Skeletal muscle cell (primary cell): ENCODE measurements at places on chromosomes 1 and 21.

- DNase-seq: no peak
Measured at GRCh38 chr1:234782105-234782751, 172.2 kb upstream of the IRF2BP2 start.

DNA sequence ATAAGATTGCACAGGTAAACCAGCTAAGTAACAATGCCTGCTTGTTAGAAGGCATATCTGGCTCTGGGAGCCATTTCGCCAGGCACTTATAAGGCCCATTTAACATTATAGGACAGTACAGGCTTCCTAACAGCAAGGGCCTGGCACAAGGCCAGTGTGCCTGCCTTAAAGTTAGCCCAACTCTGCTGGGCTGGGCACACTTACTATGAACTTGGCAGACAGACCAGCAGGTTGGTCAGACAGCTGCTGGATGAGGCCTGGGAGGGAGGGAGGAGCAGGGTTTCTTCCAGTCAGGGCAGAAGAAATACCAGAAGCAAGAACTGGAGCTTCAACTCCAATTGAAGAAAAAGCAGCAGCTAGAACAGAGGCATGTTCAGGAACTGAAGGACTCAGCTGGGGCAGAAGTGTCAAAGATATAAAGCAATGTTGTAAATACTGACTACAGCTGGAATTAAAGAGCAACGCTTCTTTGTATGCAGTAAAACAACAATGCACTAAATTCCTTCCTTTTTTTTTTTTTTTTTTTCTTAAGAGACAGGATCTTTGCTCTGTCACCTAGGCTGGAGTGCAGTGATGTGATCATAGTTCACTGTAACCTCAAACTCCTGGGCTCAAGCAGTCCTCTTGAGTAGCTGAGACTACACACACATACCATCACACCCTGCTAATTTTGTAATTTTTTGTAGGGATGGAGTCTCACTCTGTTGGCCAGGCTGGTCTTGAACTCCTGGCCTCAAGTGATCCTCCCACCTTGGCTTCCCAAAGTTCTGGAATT, 4.9 kb downstream of the CACHD1 start:
- DNase-seq: no peak

GRCh38 chr21:42764443-42764760, 111.0 kb downstream of the PDE9A start:
- DNase-seq: no peak

- DNase-seq: no peak
Measured at GRCh38 chr1:22887491-22887890, 85.2 kb downstream of the LACTBL1 start.

- DNase-seq: no peak
Measured at GRCh38 chr1:5730272-5731109, 261.7 kb downstream of the NPHP4 start.

- DNase-seq: no peak
Measured at GRCh38 chr21:14456911-14457310, 74.0 kb upstream of the HSPA13 start.

DNA sequence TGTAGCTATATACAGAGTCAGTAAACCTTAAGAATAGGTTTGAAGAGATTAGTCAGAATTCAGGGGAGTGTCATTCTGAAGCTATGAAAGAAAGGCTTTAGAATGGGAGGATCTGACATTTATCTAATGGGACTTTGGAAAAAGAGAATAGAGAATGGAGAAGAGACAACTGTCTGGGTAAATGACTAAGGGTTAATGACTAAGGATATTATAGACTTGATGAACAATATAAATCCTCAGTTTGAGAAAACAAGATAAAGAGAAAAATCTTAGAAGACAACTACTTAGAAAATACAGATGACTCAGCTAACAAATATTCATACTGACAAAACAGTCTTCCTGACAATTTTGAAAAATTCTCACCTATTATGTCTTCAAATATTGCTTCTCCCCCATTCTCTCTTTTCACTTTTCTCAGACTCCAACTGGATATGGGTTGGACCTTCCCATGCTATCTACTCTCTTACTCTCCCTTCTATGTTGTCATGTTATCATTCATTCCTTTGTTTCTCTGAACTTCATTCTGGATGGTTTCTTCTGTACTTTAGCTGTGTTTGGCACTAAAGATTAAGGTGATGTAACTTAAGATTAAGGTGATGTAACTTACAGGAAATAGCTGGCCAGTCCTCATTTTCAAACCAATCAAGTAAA, 20.4 kb downstream of the SLC16A1 start:
- no peak for DNase-seq

- no peak for DNase-seq
Measured at GRCh38 chr1:39117899-39118450, 86.5 kb upstream of the MACF1 start.

GRCh38 chr1:47688461-47689296, 250.8 kb downstream of the FOXD2 start:
- DNase-seq: no peak

GRCh38 chr1:13707164-13707563, 7.2 kb downstream of the PRDM2 start:
- no peak for DNase-seq

DNA sequence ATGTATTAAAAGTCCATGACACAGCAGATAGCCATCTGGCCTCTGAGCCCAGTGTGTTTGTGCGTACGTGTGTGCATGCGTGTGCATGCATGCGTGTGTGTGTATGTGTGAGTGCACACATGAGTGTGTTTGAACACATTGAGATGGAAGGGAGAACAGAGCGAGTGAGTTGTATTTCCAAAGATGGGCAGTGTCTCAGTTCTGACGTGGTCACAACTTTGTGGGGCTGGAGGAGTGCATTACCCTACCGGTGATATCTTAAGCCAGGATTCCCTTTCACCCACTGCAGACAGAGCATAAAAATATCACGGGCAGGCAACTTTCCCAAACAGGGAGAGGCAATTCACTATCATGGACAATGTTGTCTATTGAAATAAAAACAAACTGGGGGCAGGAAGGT, 27.8 kb downstream of the IRF2BP2 start:
- DNase-seq: no peak

GRCh38 chr1:29963946-29964345, 727.6 kb downstream of the PTPRU start:
- DNase-seq: no peak

- peak; percentile 18 for DNase-seq
Measured at GRCh38 chr1:113073479-113073950, 517 bp downstream of the LRIG2 start.

- DNase-seq: peak; percentile 93
Measured at GRCh38 chr1:59367301-59368007, 70.6 kb downstream of the FGGY start.

- no peak for DNase-seq
Measured at GRCh38 chr1:155286544-155286943, 9.3 kb downstream of the HCN3 start.

DNA sequence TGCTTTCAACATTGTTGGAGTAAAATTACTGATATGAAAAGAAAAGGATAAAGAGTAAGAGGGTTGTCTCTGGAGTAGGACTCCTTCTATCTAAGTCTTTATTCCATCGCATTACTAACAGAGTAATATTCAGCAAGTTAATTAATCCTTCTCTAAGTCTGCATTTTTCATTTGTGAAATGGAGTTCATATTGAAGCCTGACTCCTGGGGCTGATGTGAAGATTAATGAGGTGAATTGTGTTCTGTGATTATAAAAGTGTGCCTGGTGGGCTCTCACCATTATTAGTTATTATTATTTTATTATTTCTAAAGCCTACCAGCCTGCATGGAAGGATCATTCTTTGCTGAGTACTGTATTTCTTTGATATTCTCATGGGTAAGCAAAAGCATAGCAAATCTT, 1096.7 kb downstream of the KCNT2 start:
- no peak for DNase-seq

DNA sequence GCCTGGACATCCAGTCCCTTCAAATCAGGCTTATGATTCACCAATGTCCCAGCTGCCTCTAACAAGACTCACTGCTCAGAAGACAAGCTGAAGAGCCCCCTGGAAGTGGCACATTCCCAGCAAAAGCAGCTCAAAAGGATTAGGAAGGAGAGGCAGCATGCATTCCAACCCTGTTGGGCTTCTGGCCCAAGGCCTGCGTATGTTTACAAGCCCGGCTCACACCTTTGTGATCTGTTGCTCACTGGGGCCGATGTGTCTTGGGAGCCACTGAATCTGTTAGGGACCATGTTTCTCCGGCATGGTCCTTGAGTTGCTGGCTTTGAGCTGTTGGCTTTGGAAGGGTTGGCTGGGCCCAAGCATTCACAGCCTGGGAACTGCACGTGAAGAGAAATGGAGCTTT, 81.2 kb upstream of the C1orf174 start:
- DNase-seq: no peak

- peak; percentile 47 for DNase-seq
Measured at GRCh38 chr1:82227306-82228095, 426.8 kb downstream of the ADGRL2 start.

DNA sequence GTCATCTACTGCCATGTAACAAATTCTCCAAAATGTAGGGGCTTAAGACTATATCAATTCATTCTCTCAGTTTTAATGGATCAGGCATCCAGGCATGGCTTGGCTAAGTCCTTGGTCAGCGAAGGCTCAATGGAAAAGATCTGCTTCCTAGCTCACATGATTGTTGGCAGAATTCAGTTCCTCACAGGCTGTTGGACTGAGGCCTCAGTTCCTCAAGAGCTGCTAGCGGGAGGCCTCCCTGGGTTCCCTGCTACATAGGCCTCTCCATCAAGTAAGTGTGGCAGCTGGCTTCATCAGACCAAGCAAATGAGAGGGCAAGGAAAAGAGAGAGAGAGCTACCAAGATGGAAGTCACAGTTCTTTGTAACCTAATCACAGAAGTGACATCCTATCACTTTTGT, 19.6 kb upstream of the EYA3 start:
- no peak for DNase-seq

GRCh38 chr1:158534496-158534895, 19.7 kb downstream of the OR6Y1 start:
- no peak for DNase-seq

DNA sequence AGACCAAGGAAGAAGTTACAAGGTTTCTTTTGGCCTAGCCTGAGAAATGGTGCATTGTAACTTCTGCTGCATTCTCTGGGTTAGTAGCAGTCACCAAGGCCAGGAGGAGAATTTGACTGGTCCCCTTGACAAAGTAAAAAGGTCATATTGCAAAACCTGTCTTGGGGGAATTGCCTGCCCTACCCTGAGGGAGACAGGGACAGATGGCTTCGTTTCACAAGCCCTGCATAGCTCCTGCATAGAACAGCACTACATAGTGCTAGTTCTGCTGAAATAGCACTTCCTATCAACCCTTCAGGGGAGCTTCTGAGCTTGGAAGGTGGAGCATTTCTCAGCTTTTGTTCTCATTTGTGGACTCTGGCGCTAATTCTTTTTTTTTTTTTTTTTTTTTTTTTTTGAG, 20.4 kb upstream of the AK2 start:
- DNase-seq: no peak

DNA sequence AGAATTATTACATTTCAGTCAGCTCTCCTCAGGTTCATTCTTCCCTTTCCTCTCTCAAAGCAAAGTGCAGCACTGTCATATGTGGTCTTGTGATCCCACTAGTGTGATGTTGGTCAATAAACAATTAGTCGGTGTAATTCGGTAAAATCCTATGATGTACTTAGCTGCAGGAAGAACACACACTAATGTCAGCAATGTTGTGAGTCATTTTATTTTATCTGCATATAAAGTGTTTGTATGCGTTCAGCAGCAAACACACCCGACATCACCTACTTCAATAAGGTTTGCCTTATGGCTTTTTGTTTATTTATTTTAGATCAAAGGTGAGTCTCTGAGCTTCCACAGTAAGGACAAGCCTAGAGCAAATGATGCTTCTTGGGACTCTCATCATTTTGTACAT, 47.8 kb downstream of the PTPN14 start:
- DNase-seq: no peak

- DNase-seq: no peak
Measured at GRCh38 chr1:9510130-9510529, 29.1 kb upstream of the SLC25A33 start.

GRCh38 chr1:245915841-245916240, 591.2 kb downstream of the SMYD3 start:
- no peak for DNase-seq

DNA sequence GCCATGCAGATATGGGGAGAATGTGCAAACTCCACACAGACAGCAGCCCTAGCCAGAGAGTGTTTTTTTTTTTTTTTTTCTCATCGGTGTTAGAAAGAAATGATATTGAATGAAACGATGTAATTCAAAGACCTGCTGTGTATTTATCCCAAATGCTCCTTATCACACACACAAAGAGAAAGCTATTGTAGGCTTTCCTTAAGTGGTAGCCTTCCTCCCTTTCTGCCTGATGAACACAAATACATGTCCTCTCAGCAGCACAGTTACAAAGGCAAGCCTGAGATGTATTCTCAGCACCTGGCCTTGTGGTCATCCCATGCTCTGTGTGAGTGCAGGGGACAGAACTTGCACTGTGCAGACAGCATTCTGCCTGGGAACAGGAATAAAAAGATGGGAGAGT, 93.8 kb downstream of the PLPPR5 start:
- no peak for DNase-seq

DNA sequence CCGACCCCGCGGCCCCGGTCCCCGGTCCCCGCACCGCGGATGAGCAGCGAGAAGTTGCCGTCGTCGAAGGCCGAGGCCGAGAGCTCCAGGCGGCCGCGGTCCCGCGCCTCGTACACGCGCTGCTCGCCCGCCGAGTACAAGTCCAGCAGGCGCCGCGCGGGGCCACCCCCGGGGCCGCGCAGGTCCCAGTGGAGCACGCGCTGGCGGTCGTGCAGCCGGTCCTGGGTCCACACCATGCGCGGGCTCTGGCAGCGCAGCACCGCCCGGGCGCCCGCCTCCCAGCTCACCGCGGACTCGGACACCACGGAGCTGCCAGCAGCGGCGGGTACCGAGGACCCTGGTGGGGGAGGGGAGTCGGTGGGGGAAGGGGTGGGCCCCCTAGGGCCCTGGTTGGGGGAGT, 2.9 kb downstream of the MXRA8 start:
- no peak for DNase-seq

- peak; percentile 79 for DNase-seq
Measured at GRCh38 chr1:202858331-202858730, 30.6 kb downstream of the RABIF start.

- DNase-seq: no peak
Measured at GRCh38 chr1:160149716-160150115, 1.7 kb upstream of the ATP1A4 start.

- DNase-seq: no peak
Measured at GRCh38 chr1:160024195-160024905, 7.4 kb downstream of the PIGM start.

GRCh38 chr1:87044840-87045239, 130.4 kb downstream of the HS2ST1 start:
- DNase-seq: no peak

- DNase-seq: no peak
Measured at GRCh38 chr1:43557744-43558245, 27.1 kb downstream of the PTPRF start.

GRCh38 chr1:117026361-117026760, 24.8 kb downstream of the CD101 start:
- peak; percentile 38 for DNase-seq

DNA sequence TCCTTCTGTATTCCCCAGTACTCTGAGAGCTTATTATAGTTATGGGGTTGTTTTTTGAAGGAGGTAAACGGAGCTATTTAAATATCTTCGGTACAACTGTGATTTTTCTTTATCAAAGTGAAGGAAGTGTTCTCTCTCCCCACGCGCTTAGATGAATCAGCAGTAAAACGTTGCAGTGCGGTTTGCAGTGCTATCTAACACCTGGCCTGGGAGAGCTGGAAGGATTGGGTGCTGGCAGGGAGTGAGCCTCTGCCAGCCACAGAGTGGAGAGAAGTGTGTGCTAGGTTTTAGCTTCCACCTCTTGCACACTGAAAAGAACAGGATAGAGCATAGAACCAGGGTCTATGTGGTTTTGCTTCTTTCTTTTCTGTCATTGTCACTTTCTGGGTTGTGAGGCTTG, 165.9 kb downstream of the SDCCAG8 start:
- DNase-seq: peak; percentile 57
